ENCODE measurements at places on chromosomes 12 and 14.
A peak's percentile ranks its signal among the peaks of the same experiment; 100 is the strongest.

DNA sequence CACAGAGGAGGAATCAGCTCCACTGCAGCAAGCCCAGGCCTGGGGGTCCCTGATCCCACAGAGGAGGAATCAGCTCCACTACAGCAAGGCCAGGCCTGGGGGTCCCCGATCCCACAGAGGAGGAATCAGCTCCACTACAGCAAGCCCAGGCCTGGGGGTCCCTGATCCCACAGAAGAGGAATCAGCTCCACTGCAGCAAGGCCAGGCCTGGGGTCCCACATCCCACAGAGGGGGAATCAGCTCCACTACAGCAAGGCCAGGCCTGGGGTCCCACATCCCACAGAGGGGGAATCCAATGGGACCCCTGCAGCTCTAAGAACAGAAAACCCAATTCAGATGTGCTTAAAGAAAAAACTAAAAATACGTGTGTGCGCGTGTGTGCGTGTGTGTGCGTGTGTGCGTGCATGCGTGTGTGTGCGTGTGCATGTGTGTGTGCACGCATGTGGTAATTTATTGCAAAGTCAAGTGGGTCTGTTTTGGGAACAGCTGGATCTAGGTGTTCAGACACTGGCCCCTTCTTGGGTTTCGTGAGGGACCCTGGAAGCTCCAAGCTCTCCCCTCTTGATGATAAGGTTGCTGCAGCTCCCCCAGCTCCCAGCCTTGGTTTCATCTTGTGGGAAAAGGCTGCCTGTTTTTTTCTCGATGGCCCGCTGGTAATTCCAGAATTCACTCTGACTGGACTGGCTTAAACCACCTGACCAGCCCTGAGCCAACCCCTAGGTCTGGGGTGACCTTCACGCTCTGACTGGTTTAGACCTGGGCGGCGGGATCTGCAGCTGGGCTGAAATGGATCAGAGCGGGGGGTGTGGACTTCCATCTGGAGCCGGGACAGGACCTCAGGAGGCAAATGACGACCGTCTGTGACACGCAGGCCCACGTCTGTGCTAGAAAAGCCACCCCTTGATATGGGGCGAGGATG is 47.1 kb downstream of the GALNT9 start:
- DNase-seq, result no peak

- DNase-seq, result peak; percentile 66
These were observed 6.8 kb upstream of the RNU7-1 start for GRCh38 chr12:6936636-6937480.

GRCh38 chr14:71231521-71232393 is 324.5 kb downstream of the PCNX1 start:
- DNase-seq, result no peak

GRCh38 chr14:83556746-83557453 is 1973.0 kb upstream of the FLRT2 start:
- DNase-seq, result no peak

- DNase-seq, result no peak
These were observed 68.4 kb upstream of the SRSF5 start for GRCh38 chr14:69698572-69698971.

All from activated T-cell treated with anti-CD3 and anti-CD28 coated beads, Interleukin-2, amount 50 U/mL, for 48 hours (primary cell).